ENCODE measurements at places on chromosomes 11 and 22.

GRCh38 chr22:42160830-42161696 is 30.5 kb upstream of the CYP2D6 start:
- DNase-seq: no peak

- no peak for DNase-seq
These were observed 74.7 kb upstream of the DRD2 start for GRCh38 chr11:113549611-113550578.

GRCh38 chr11:71165771-71166170 is 86.6 kb downstream of the SHANK2 start:
- no peak for DNase-seq

DNA sequence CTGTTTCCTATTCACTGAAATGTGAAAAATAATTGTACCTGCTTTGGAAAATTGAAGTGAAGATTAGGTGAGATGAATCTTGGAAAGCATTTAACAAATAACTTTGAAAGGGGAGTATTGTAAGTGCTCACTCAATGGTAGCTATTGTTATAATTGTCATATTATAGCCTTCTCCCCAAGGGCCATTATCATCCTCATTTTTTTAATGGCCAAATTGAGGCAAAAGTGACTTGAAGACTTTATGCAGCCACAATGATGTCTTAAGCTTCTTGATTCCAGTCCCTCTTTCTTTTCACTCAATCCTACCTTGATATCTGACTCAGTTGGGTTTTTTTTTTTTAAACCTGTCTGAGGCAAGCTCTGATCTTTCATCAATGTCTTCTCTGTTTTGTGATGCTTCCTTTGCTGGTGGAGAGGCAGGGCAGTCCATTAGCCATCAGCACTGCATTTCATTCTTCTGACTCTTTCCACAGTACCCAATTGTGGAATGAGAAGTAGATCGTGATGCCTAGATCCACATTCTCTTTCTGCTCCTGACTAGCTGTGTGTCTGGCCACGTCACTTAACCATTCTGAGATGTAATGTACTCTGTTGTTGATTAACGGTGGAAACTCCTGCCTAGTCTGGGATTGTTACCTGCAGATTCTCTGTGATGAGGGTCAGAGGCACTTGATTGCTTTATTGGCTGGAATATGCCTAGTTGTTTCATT is 101.4 kb downstream of the DBX1 start:
- no peak for DNase-seq

DNA sequence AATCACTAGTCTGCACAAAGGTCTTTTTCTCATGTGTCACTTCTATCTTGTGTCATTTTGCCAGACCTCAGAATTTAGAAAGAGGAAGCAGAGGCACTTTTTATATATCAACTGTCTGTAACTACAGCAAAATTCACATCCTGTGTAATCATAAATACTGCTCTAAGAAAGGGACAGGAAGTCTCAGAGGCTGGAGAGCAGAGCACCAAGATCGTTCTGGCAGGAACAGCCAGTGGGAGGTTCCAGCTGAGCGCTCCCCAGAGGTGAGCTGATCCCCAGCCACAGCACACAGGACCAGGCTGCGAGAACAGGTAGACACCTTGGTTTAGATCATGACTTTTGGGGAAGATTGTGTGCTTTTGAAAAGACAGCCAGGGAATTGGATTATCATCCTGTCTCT is at the start of gene MS4A7:
TSS of gene MS4A7 (plus strand) at position 179 of the 400 bp plus-strand sequence. CDS start 4,610 bp downstream, outside the sequence.
- peak; percentile 49 for DNase-seq

GRCh38 chr11:2888266-2888968 is 2.8 kb upstream of the CDKN1C start:
- DNase-seq: peak; percentile 90

Measured in muscle of back (tissue), 13 donors.